Chondrocyte (in vitro differentiated cells): ENCODE measurements at places on chromosomes 12 and 14.

DNA sequence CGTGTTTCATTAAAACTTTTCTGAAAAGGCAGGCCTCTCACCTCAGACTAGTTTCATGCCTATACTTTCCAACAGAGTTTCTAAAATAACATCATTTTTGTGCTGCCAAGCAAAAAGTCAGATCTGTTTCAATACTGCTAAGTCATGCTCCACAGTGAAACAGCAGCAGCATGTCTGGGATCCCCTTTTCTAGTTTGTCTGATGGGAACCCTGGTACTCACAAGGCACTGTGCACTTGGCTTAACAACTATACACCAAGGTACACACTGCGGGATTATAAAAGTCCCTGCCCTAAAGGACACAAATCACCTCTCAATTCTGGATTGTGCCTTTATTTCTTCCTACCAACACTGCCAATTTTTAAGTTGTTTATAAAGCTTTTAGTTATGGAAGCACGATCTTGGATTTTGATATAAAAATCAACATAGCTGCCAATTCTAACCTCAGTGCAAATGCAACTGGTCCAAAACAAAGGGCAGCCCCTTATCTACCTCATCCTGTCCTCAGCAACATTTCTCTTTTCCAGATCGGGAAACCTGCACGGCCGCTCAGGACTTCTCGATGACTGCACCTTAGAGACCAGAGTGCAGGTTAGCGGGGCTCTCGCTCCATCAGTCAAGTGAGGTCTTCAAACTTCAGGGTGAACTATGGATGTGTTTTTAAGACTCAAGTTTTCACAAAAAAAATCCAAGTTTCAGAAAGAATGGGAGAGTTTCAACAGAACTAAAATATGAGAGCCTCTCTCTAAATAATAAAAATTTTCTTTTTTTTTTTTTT, 1.7 kb upstream of the EIF5 start:
- peak; percentile 42 for DNase-seq

DNA sequence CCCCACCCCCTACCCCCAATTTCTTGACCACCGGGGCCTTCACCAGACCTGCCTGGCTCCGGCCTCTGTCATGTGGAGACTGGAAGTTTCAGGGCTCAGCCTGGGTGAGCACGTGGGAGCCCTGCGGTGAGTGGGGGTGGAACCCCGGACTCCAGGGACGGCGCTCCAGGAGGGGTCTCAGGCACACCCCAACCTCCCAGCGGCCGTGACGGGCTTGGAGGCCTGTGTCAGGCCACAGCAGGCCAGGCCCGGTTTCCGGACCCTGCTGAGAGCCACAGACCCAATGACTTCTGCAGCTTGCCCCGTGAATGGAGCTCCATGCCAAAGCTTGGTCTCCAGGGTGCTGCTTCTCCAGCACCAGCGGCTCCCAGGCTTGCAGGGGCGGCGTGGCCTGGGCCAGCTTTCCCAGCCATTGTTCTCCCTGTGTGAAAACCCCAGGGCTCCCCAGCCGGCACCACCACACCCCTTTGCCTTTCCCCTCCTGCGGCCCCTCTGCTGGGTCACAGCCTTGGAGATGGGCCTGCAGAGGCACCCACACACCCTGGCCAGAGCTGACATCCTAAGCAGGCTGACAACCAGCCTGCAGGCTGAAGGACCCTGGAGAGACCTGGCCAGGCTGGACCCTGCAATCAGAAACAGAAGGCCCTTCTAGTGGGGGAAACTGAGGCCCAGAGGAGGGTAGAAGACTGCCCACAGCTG, 186.2 kb upstream of the C14orf180 start:
- peak; percentile 87 for DNase-seq

GRCh38 chr12:123363390-123363739, 1.3 kb downstream of the SBNO1 start:
- no peak for DNase-seq

- no peak for DNase-seq
Measured at GRCh38 chr12:51851413-51852124, 3.1 kb upstream of the FIGNL2 start.

GRCh38 chr12:94900496-94900895, 103.0 kb downstream of the NDUFA12 start:
- DNase-seq = no peak
